ENCODE measurements at places on chromosomes 11 and 22.
A peak's percentile ranks its signal among the peaks of the same experiment; 100 is the strongest.

DNA sequence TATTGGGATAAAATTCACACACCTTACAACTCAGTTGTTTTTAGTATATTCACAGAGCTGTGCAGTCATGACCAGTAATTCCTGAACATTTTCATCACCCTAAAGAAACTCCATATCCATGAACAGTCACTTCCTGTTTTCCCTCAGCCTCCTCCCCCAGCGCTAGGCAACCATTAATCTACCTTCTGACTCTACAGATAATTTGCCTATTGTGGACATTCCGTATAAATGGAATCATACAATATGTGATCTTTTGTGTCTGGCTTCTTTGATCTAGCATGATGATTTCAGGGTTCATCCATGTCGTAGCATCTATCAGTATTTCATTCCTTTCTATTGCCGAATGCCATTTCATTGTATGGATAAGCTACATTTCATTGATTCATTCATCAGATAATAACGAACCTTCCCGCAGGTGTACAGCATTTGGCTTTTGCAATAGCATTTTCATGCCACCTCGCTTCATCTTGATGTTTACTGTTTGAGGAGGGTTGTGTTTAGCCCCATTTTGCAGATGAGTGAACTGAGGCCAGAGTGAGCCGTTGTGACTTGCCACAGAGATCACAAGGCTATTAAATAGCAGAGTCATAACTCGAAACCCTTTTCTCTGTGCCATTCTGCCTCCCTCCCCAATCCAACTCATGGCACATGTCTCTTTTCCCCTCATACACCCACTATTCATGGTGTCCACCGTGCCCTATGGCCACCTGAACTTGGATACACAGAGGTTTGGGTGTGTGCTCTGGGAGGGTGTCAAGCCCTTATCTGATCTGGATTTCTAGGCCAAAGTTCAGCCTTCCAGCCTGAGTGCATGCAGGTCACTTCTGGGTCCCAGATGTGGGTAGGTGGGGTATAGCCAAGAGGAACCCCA lies 11.1 kb upstream of the MYH9 start:
- peak; percentile 77 for DNase-seq

DNA sequence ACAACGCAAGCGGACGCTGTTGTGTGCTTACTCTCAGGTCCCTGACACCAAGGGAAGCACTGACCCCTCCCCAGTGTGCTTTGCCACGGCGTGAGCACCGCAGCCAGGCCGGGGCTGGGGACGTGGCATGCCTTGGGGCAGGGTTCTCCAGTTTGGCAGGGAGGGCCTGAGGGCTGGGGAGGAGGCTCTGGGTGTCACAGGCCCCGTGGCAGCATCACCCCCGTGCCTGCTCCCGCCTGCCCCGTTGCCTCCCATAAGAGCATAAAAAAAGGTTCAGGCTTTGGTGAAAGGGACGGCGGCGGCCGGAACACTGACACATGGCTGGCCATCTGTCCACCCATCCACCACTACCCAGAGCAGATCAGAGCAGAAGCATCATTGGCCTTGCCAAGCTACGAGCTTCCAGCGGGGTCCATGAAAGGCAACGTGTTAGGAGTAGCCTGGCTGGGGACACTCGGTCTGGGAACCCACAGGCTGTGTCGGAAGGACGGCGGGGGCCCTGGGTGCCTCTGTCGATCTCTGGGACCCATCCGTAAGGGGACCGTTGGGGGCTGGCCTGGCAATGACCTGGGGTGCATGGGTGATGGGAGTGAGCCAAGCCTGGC lies 183.0 kb downstream of the IGLL1 start:
- no peak for DNase-seq

GRCh38 chr11:113240790-113241635 lies 73.4 kb upstream of the TTC12 start:
- no peak for DNase-seq

DNA sequence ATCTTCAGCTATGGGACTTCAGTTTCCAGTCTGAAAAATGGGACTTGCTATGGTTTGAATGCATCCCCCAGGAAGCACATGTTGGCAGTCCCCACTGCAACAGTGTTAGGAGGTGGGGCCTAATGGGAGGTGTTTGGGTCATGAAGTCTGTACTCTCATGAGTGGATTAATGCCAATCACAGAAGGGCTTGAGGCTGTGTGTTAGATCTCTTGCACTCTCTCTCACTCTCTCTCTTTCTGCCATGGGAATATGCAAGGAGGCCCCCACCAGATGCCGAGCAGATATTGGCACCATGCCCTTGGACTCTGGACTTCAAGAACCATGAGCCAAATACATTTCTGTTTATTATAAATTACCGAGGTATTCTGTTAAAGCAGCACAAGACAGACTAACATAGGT lies 7.8 kb upstream of the AP1B1 start:
- no peak for DNase-seq

GRCh38 chr22:26648528-26649388 lies 8.6 kb upstream of the MIAT start:
- DNase-seq = peak; percentile 33

- peak; percentile 30 for DNase-seq
Measured at GRCh38 chr11:102238391-102238821, 78.9 kb upstream of the BIRC3 start.

GRCh38 chr11:20623252-20623651 lies 23.8 kb downstream of the SLC6A5 start:
- no peak for DNase-seq

GRCh38 chr11:22510741-22511140 lies 114.9 kb downstream of the FANCF start:
- peak; percentile 91 for DNase-seq

GRCh38 chr22:42562684-42563083 lies 8.9 kb downstream of the SERHL2 start:
- DNase-seq = no peak

GRCh38 chr11:118258410-118258809 lies 5.7 kb downstream of the MPZL2 start:
- DNase-seq = no peak

DNA sequence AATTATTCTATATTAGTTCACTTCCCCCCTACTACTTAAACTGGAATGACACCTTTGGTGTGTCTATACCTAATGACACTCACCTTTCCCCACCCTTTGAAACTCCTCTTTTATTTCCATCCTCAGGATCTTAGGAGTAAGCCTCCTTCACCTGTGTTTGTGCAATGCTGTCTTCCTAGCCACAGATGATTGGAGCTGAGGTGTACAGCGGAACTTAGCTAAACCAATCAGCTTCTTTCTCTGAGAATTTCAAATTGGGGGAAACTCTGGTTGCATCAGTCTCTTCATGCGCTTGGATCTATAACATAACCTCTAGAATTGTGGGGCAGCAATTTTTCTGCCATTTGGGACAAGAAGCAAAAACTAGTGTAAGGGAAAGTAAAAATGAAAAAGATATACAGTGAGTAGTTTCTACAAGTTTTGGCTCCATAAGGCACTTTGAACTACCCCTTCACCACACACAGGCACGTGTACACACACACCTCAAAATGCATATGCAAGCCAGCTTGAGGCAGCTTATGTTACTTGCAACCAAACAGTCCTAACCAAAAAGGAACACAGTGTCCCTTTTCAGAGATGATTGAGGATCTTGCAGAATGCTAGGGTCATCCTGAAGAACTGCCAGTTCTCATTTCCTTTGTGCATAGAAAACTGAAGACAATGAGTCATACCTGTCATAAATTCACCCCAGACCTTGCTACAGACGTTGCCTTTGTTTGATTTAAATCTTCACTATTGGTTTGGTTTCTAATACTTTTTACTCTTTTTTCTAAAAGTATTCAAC lies 36.0 kb upstream of the LDLRAD3 start:
- DNase-seq = peak; percentile 83

DNA sequence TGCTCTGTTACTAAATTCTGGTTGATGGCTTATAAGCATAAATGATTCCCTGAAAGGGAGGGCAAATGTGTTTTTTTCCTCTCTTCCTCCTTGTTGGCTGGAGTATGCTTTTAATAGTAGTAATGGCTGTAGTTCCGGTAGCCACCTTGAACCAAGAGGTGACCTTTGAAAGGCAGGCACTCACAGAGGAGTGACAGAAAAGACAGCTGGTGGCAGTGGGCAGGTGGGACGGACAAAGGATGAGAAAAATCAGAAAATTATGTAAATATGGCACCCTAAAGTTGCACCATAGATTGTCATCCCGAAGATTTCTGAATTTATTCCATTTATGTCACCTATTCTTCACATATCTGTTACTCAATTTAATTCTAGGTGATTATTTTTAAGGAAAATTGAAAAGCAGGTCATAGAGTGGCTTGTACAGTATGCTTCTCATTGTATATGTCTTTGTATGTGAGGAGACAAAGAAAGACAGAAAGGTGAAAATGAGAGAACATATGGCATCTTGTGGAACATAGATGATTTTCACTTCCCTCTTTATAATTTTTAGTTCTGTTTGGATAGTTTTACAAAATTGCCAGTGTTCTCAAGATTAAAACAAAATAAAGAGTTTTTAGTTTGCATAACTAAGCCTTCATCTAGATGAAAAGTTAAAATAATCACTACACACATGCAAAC lies 17.0 kb downstream of the CASP12 start:
- DNase-seq = no peak

DNA sequence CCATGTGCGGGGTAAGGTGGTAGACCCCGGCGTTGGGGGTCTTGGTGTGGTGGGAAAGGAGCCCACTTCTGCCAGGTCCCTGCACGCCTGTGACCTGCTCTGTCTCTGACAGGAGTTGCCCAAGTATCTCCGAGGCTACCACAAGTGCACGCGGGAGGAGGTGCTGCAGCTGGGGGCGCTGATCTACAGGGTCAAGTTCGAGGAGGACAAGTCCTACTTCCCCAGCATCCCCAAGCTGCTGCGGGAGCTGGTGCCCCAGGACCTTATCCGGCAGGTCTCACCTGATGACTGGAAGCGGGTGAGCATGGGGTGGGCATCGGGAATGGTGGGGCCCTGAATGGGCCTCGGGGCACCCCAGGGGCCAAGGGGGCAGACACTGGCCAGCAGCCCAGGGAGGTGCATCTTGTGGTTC lies 83.0 kb downstream of the MYO7A start:
- DNase-seq = no peak

DNA sequence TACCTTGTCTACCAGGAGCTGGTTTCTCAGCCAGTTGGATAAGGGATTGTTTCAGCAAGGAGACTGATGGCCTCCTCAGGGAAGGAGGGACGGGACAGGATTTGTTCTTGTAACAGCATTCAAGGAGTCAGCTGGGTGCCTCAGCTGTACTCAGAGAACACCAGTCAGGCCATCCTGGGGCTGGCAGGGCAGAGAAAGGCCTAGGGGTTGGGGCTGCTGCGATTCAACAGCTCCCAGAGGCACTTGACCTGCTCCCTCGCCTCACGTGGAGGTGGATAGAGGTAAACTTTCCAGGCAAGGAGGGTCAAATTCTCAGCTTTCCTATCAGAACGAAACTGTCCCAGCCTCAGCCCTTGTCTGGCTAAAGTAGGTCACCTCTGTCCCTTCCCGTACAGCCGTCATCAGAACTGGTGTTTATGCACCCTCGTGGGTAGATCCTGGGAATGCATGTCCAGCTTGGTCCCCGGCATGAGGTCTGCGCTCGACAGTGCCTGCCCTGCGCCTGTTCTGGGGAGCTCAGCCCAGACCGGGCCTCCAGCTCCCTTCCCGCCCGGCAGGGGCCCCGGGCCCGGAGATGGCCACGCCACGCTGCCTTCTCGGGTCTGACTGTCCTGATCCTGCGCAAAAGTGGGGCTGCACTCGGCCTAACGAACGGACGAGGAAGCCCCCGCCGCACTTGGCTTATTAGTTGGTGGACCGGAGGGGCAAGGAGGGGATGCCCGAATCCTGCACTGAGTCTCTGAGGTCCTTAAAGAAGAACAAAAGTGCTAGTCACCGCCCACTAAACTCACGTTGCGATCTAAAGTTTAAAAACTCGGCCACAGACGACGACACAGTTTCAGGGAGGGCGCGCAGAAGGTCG lies 762 bp upstream of the CCDC134 start:
- DNase-seq = no peak

GRCh38 chr22:37239336-37240239 lies 4.5 kb downstream of the RAC2 start:
- no peak for DNase-seq

- DNase-seq = no peak
Measured at GRCh38 chr11:121582296-121582695, 129.5 kb upstream of the SORL1-AS1 start.

DNA sequence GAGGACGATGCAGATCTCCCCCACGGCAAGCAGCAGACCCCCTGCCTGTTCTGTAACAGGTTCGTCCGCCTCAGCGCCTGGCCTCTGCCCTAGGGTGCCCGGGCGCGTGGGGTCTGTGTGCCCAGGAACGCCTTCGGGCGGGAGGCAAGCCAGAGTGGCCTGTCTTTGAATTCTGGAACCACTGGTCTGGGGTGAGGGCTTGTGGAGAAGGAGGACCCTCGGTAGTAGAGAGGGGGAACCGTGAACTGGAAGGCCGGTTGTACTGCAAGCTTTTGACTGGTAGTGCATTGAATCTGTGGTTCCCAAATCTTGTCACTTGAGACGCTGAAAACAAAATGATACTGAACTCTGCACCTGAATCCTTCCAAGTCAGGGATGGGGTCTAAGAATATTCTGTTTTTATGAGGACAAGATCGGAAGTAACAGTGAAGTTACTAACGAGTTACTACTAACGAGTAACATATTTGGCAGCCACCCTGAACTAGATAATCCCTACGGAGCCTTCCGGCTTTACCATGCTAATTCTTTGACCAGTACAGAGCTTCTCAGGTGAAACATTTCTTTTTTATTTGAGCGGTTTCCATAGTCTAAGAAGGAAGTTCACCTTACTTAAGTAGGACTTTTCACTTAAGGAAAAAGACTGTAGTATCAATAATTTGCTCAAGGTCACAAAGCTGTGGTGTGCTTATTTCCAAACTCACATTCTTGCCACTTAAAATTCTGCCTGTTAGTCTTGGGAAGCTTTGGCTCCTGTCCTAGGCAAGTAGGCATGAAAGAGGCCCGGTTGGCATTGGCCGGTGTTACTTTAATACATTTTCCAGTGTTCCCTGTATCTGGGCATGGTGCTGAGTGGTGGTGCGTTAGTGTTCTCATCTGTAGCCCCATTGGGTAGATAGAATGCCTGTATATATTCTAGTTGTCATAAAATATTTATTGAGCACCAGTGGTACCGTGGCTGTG lies 860 bp downstream of the PRMT3 start:
- no peak for DNase-seq

GRCh38 chr11:26983645-26984044 lies 10.3 kb upstream of the FIBIN start:
- no peak for DNase-seq

- DNase-seq = peak; percentile 86
Measured at GRCh38 chr22:45516923-45517675, 14.4 kb downstream of the FBLN1 start.

DNA sequence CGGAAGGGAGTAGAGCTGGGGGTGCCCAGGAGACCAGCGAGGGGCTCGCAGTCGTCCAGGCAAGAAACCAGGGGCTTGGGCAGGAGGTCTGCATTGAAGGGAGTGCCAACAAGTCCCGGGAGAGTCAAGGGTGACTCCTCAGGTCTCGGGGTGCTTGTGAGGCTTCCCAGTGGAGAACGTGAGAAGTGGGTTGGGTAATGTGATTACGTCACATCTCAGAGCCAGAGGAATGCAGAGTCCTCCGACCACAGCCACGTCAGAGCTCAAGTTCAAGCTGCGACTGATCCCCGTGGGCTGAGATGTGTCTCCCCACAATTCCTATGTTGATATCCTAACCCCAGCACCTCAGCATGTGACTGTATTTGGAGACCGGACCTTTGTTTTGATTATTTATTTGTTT lies 89.7 kb upstream of the SHANK2 start:
- peak; percentile 75 for DNase-seq
